ENCODE measurements at places on chromosomes 5 and 9.

DNA sequence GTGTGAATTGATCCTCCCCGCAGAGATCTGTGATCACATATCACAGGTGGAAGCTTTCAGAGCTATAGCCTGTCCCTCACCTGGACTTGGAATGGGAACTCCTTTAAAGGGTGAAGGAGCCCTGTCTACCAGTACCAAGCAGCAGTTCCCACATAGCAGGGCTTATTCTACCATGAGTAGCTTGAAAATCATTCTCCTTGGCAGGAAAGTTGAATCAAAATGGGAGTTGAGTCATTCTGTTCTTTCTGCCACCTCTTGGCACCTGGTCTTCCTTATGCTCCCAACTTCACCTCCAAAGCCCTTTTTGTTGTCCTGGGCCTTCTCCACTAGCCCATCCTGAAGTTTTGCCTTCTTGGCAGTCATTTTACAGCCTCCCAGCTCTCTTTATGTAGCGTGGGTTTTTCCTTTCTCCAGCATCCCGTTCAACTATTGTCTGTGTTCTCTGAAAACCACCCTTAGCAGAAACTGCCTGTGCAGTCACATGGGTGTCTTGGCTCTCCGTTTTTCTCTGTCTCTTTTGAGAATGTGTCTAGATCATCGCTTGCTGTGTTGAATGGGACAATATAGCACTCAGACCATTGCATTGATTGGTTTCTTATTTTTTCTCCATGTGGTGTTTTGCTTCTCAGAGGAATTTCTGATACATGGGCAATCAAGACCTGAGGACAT is 222.2 kb downstream of the AOPEP start:
- DNase-seq: peak; percentile 92

DNA sequence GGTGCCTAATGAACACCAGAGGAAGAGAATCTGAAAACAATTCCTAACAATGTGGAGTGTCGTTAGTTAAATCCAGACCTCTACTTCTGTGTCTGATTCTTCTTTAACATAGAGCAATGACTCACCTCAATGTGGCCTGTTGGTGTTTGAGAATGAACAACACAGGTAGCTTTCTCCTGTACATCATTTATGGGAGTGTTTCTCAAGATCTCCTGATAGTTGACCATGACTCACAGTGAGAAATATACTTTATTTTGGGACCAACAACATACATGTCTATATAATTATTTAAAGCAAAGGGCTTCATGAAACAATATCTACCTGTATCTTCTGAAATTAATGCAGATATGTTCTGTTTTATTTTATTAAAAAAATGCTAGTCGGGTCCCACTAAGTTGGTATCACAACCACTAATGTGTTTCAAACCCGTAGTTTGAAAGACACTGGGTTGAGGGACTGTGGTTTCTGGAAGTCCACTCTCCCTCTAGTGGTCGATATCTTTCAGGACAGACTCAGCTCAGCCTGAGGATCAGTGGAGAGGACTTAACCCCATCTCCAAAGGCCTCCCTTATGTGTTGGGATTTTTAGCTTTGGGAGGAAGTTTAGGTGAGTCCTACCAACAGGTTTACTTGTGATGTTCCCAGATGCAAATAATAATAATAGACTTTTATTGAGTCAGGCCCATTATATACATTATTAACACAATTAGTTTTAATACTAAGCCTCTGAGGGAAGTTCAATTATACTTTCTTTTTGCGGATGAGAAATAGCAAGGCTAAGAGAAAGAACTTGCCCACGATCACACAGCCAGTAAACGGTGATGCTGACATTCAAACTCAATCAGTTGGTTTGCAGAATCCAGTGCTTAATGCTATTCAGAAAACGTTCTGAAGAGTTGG is 70.0 kb upstream of the KLF9 start:
- DNase-seq: peak; percentile 84

DNA sequence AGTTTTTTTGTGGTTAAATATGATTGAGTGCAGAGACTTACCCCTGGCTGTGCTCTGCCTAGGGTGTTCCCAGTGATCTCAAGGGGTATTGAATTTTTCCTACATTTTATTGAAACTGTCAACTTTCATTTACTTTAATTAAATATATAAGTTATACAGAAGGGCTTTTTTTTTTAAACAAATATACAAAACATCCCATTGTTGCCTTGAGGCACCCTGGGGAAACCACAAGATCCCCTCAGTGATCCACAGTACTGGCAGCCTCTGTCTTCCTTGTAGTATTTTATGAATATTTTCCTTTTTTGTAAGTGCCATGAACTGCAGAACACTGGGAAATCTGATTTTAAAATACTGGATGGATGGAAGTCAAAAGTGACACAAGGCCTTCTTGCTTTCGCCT is 123.7 kb downstream of the TLE1 start:
- DNase-seq: no peak

DNA sequence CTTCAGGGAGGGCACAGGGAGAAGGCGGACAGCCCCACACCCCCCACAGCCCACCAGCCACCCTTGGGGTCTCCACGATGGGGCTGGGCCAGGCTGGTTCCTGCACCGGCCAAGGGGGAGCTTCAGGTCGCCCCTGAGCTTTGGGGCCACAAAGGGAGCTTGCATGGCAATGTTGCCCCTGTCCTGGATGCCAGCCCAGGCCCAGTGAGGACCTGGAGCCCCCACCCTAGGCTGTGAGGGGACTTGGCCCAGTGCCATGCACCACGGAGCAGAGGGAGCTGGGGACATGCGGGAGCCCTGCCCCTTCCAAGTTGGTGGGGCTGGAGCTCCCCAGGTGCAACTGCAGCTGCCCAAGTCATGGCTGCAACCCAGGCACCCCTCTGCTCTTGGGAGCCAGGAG is 18.4 kb downstream of the TMEM38B start:
- DNase-seq: no peak

- DNase-seq: no peak
Observed at GRCh38 chr9:81661339-81661738, 28.0 kb downstream of the TLE1 start.

- no peak for DNase-seq
Observed at GRCh38 chr9:105328872-105329718, 84.6 kb downstream of the SLC44A1 start.

- DNase-seq: no peak
Observed at GRCh38 chr9:101508211-101508610, 25.4 kb upstream of the RNF20 start.

- DNase-seq: no peak
Observed at GRCh38 chr5:178650214-178650613, 23.4 kb upstream of the CLK4 start.

- no peak for DNase-seq
Observed at GRCh38 chr9:38387751-38388150, 4.8 kb upstream of the ALDH1B1 start.

- DNase-seq: no peak
Observed at GRCh38 chr5:150585781-150586341, 54.6 kb upstream of the SYNPO start.

- DNase-seq: no peak
Observed at GRCh38 chr9:16633794-16634193, 236.7 kb downstream of the BNC2 start.
